ENCODE measurements at places on chromosomes 5 and 9. TPM values are rescaled to one million over a fixed set of nuclear protein-coding genes. Genes with fewer than 3 reads are reported as not detected.

CDKN2B-AS1 gene
- 0.60 TPM for total RNA-seq

PCDHGC4 gene
- not detected for total RNA-seq

GRCh38 chr5:149127394-149127955 is 13.8 kb upstream of the ABLIM3 start:
- no peak for DNase-seq

- DNase-seq, result no peak
These were observed 24.4 kb downstream of the HNRNPH1 start for GRCh38 chr5:179599100-179599499.

- DNase-seq, result no peak
These were observed 295.3 kb upstream of the DMRT1 start for GRCh38 chr9:546235-546634.

DMAC1 gene
- 32.6 TPM for total RNA-seq

DNA sequence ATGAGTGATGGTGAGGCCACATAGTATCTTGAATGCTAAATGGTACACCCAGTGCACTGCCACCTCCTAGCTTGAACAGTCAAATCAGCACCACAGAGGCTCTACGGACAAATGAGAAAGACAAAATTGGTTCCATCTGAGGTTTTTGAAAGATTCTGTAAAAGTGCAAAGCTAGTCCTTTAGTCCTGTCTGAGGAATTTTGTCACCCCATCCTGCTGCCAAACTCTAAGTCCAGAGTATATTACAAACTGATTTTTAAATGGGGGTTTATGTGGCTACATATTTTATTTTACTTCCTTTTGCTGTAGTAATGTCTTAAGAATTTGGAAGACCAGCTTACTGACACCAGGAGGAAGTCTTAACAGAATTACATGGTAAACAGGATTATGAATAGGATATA is 7.7 kb downstream of the FREM1 start:
- no peak for DNase-seq

GRCh38 chr9:77838986-77839385 is 190.9 kb upstream of the GNA14 start:
- DNase-seq, result no peak

- peak; percentile 59 for DNase-seq
These were observed at the start of gene AGPAT2 for GRCh38 chr9:136686794-136687711. TSS of gene AGPAT2 (minus strand) at chr9:136687457. CDS start at chr9:136687357, 100 bp downstream.

DNA sequence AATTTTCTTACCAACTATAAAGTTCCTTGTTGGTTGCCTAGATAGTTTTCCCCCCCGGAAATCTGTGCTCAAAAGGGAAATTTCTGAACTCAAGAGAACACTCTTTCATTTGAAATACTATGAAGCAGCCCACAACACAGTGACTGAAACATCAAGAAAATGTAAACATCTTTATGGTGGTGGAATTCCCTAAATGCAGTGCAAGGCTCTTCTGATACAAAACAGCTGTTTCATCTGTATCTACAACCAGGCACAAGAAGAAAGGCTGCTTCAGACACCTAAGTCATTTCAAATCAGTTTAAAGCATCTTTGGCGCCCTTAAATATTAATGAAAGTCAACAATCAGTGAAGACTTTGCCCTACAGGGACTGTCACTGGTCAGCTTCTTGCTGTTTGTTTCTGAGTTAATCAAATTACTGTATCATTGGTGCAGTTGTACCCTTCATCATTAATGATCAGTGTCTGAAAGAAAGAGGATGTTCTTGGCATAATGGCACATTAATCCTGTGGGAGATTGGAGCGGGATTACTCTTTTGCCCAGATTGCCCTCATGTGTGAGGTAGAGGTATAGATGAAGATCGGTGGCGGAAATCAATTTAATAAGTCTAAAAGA is 947.0 kb downstream of the NR2F1-AS1 start:
- no peak for DNase-seq

PCDHA1 gene
- not detected for total RNA-seq

- DNase-seq, result no peak
These were observed 332.9 kb downstream of the RASEF start for GRCh38 chr9:82729991-82730589.

DNA sequence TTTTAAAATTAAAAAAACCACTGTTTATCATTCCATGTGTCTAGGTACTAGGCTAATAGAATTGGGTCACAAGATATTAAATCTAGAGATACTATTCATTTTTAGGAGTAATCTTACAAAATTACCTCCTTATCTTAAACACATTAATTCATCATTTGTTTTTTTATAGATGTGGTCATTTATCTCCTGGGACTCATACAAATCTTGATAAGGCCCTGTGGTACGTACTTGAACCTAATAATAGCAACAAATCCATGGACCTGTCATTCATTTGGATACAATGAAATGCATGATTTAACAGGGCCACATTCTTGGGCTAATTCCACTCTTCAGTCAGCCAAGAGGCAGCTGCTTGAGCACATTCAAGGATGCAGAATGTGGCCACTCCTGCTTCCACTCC is 66.4 kb upstream of the MARCHF11 start:
- DNase-seq, result no peak

GRCh38 chr5:7794311-7794710 is 56.6 kb downstream of the CFAP90 start:
- no peak for DNase-seq

TAF11L8 gene
- total RNA-seq, result not detected

- no peak for DNase-seq
These were observed 102.8 kb downstream of the MRPS30 start for GRCh38 chr5:44911501-44911900.

PCDHB6 gene
- total RNA-seq, result not detected

- DNase-seq, result no peak
These were observed 16.4 kb downstream of the RETREG1 start for GRCh38 chr5:16600397-16600796.

DNA sequence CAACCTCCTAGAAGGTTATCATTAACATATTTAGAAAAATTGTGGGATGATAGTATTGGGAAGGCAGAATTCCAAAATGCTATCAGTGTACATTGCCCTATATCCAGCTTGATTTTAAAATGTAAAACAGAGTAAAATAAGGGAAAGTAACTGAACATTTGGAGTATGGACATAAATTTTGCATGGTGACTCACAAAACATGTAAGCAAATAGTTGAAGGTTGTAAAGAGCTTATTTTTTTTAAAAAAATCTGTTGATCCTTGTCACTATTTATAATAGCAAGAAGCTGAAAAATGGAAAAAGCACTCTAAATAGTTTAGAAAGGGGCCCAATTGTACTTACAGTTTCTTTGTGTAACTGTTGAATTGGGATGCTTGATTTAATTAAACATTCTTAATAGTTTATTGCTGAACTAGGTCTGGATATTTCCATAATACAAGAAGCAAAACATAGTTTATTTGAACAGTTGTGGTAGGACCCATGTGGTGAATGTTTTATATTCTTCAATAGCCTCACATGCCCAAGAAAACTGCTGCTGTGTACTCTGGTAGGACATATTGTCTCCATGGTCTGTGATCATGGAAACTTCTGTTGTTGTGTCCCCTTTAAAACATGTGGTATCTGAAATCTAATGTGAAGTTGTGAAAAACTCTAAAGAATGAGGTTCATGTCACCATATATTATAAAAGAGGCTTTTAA is 82.4 kb downstream of the NNT start:
- no peak for DNase-seq

- DNase-seq, result no peak
These were observed 82.1 kb downstream of the C9orf152 start for GRCh38 chr9:110125763-110126351.

ANKRD34B gene
- not detected for total RNA-seq

DNA sequence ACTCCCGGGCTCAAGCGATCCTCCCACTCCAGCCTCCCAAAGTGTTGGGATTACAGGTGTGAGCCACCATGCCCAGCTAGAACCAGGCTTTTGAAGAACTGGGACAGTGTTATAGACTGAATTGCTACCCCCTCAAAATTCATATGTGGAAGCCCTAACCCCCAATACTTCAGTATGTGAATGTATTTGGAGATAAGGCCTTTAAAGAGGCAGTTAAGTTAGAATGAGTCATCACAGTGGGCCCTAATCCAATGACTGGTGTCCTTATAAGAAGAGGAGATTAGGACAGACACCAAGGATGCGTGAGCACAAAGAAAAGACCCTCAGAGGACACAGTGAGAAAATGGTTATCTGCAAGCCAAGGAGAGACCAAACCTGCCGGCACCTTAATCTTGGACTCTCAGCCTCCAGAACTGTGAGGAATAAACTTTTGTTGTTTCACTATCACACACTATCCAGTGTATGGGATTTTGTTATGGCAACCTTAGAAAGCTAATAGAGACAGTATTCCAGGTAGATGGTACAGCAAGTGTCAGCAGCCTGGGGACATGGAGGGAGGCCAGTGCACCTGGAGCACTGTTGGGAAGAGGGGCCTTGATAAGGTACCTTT is 31.4 kb upstream of the ERGIC1 start:
- DNase-seq, result no peak

DNA sequence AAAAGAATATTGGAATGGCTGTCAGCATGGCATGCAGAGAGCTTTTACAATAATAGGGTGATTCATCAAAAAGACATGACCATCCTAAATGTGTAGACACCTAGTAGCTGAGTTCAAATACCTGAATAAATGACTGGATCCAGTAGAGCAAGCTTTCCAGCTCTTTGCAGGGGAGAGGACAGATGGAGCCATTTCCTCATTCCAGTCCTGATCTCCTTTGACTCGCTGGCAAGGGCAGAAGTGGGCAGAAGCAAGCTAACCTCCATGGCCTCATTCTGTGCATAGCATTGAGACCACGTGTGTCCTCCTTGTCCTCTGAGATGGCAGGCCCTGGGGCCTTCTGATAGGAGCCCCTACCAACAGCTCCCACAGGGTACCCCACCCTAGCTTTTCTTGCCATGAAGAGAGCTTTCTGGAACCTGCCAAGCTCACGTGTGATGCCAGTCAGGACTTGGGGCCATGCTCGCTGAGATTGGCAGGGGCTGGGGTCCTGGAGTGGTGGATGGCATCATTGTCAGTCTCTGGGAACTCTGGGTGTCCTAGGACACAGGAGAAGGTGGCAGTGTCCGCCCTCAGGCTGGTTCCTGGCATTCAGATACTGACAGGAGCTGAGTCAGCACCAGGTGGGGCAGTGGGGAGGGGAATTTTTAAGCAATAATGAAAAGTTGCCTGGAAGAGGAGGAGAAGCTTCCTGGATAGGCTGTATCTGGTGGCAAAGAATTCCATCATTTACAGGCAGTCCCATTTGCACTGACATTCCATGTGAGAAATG is 33.6 kb downstream of the WWC1 start:
- DNase-seq, result no peak

- DNase-seq, result no peak
These were observed 69.5 kb downstream of the ERP44 start for GRCh38 chr9:100029251-100029650.

QRFP gene
- not detected for total RNA-seq

C5orf46 gene
- total RNA-seq, result not detected

DNA sequence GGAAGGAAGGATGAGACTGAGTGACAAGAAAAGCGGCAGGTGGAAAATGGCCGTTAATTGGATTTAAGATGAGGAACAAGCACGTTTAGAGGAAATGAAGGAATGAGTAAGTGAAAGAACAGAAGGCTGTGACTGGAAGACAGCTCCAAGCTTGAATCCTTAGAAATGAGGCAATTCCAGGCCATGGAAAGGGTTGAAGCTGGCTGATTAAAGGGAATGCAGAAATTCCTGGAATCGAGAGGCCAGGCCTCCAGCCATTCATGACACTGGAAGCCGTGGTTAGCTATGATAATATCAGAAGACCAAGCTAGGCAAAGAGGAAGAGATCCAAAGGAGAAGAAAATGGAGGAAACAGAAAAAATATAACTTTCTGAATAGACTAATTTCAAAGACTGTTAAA is 84.2 kb downstream of the ARL15 start:
- no peak for DNase-seq

DNA sequence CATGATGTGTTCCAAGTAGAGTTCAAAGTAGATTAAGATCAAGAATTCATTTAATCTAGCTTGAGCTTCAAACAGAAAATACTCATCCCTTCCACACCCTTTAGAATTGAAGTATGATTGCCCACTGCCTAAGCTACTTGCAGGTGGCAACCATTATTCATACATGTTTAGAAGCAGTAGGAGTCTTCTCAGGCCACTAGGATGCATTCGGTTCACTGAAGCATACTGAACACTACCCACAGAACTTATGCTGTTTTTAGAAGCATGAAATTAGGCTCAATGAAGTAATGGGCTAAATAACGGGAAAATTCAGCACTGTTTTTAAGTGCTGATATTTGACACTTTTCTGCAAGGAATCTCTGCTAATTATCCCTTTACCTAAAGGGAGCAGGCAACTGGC is 263.4 kb downstream of the DEPDC1B start:
- no peak for DNase-seq

DNA sequence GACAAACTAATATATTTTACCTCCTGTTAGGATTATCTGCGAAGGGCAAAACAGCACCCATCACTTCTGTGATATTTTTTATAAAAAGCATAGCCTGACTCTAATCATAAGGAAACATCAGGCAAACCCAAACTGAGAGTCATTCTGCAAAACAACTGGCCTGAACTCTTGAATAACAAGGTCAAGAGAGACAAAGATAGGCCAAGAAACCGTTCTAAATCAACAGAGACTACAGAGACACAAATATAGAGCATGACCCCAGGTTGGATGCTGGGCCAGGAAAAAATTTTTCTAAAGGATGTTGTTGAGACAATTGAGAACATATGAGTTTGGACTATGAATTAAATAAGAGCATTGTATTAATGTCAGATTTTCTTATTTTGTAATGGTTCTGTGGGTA is 384.9 kb downstream of the NFIB start:
- no peak for DNase-seq

DNA sequence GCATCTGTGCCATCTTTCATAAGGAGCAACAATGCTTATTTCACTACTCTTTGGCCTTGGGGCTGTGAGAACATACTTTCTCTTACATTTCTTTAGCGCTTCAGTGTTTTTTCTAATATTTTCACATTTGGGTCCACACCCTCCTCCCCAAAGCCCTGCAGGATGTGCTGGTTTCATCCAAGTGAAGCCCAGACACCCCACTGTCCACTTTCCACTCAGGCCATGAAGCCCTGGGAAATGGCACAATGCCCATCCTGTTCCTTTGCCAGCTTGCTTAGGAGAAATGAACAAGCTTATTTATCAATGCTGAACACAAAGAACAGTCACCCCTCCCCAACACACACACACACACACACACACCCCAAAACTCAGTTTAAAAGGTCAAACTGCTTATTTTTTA is 17.3 kb upstream of the TMOD1 start:
- no peak for DNase-seq

ARAP3 gene
- 2.0 TPM for total RNA-seq

PCDHGA12 gene
- 0.20 TPM for total RNA-seq

GRCh38 chr5:174723979-174724483 is 351 bp upstream of the MSX2 start:
- DNase-seq, result no peak

Measured in activated T-cell treated with anti-CD3 and anti-CD28 coated beads, Interleukin-2, amount 50 U/mL, for 4 hours (primary cell).